CD8-positive, alpha-beta T cell (primary cell): ENCODE measurements at places on chromosomes 12 and 14.

DNA sequence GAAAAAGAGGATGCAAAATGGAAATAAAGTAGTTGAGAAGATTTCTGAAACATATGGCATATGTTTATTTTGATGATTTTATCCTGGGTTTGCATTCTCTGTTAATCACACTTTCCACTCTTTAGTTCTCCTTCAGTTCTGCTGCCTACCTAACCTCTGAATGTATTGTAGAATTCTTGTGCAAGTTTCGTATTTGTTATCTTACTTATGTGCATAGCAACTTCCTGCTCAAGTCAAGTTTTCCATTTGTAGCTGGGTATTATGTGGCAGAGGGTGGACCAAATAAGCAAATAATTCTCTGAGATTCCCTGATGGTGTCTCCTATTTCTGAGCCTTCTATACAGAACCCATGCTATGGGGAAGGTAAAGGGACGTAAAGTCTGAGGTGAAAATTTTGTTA lies 381.6 kb downstream of the FOXG1 start:
- DNase-seq = no peak

- no peak for DNase-seq
Measured at GRCh38 chr12:103160622-103161021, 203.1 kb downstream of the ASCL1 start.

DNA sequence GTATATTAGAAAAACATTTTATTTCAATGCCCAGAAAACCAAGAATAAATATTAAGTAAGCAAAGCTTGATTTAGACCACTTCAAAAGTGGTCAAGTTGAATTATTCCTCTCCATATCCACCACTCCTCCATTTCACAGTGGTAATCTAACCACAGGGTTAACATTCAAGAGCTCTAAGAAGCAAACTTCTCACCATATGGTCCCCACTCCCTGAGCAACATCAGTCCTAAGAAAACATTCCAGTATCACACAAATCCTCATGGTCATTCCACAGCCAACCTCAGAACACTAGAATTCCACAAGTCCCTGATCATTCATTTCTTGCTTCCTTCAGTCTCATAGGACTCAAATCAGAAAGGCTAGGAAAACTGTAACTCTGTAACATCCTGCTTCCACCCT lies 47.9 kb downstream of the ST8SIA1 start:
- no peak for DNase-seq

DNA sequence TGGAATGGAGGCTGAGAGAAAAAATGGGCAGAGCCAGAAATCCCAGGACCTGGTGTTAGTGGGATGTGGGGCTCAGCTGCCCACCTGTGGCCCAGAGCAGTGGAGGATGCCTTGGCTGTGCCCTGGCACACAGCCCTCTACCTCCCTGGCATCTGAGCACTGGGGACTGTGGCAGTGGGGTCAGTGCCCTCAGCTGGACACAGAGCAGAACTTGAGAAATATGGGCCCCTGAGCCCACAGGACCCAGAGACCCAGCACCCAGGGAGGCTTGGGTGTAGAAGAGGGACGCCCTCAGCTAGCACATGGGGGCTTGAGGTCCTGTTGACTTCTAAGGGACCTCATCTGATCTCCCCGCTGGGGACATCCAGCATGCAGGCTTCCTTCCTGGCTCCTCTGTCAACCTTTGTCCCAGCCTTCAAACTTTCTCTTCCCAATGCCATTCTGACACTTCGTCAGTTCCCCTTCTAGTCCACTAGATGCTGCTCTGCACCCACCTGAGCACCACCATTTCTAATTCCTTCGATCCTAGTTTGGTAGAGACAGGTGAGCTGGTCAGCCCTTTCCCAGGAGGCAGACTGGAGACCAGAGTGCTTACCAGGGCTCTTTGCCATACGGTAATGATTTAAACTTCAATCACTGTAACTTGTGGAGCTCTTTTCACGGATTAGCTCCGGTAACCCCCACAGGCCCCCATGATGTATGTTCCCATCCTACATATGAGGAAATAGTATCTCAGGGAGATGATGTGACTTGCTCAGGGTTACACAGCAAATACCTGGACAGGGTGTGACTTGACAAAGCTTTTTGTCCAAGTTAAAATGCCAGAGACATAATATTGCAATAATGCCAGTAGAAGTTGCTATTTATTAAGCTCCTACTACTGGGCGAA lies 143.7 kb downstream of the ASCL4 start:
- peak; percentile 12 for DNase-seq

GRCh38 chr12:87163122-87163521 lies 866.1 kb downstream of the C12orf50 start:
- DNase-seq = no peak

GRCh38 chr12:3931206-3931605 lies 58.0 kb upstream of the PARP11 start:
- DNase-seq = no peak

- DNase-seq = peak; percentile 58
Measured at GRCh38 chr12:113086249-113087164, 30.0 kb downstream of the DTX1 start.

DNA sequence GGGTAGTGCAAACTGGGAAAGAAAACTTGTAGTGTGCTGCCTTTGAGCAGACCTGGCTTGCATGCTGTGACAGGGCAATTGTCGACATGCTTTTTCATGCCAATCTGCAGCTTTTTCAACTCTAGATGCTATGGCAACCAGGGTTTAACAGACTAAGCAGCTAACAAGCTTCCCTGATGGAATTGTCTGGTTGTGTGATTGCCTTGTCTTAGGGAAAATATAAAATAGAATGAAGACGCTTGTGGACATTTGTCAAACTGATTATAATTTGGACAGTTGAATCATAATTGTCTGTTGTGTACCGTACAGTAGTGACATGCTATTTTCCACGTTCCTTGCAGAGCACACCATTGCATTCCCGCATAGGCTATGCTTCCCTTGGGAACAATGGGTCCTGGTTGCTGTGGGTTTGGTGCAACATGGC lies 113.0 kb downstream of the FOXG1 start:
- DNase-seq = no peak

GRCh38 chr14:57652769-57653168 lies 159.1 kb upstream of the CCDC198 start:
- no peak for DNase-seq

GRCh38 chr12:25327321-25327720 lies 76.6 kb upstream of the KRAS start:
- DNase-seq = no peak

GRCh38 chr14:50533241-50533705 lies 904 bp upstream of the MAP4K5 start:
- no peak for DNase-seq

DNA sequence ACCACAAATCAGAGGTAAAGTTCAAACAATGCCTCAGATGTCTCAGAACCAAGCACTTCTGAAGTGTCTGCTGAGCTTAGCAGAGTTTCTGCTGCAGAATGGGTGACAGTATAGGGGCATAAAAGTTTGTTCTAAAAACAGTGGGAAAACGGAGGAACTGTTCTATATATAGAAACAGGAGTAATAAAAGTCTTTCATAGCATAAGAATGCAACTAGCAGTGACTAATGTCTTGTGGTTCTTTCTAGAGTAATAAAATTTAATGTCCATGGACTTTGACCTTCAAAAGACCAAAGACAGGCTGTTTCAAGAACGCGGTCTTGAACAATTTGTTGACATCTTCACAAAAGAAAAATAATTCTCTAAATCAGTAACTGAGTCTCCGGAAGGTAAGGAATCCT lies 107.5 kb upstream of the FAR2 start:
- no peak for DNase-seq

DNA sequence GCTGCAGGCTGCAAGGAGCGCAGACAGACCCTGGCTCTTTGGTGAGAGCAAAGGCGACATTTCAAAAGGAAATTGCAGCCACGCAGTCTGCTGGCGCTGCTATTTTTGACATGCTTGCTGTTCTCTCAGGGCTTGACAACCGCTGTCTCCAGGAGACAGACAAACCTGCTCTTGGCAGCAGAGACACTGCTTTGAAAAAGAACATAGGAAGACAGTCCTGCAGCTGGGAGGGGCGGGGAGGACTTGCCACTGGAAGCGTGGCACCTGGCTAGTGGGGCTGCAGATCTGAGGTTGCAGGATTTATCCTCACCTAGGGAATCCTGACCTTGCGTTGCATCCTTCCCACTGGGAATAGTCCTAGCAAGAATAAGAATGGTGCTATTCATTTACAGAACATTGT lies 91.8 kb upstream of the KCNA1 start:
- no peak for DNase-seq

DNA sequence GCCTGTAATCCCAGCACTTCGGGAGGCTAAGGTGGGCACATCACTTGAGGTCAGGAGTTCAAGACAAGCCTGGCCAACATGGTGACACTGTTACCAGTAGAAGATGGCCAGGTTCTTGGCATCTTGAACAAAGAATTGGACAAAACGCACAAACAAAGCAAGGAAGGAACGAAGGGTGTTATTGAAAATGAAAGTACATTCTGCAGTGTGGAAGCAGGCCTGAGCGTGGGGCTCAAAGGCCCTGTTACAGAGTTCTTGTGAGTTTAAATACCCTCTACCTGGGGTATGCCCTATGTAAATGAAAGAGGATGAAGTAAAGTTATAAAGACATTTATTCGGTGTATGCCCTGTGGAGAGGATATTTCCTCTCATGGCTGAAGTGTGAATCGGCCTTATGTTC lies 20.8 kb upstream of the CDK17 start:
- DNase-seq = peak; percentile 45

DNA sequence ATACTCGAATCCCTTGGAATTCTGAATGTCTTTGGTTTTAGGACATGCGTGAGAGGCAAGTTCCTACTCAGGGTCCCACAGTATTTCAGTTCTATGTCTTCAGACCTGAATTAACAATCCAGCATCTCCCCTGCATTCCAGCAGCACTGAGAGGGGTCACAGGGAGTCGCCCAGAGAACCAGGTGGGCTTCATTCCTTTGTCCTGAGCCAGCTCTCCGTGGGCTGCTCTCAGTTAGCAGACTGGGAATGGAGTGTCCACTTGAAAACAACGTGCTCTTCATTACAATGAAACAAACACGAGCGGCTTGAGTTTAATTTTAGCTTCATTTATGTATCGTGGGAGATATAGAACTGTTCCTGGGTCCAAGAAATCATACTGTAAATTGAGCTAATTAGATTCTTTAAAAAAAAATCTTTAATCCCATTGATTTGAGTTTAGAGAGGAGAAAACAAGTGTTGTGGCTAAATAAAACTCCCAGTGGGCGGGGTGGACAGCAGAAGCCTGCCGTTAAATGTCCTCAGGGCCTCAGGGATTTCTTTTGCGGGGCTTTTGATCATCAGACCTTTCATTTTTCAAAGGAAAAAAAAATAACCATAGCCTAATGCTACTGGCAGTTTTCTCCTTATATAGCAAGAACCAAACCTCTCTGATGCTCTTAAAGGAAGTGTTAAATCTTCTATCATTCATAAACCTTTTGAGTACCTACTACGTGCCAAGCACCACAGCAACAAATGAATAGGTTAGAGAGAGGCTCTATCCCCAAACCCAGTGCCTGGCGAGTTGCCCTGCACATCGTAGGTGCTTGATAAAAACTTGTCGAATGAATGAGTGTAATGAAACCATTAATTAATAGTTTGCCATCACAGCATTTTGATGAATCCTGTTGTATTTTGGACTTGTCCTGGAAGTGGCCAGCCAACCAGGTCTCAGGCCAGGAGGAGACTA lies 140.4 kb downstream of the CHST11 start:
- no peak for DNase-seq

GRCh38 chr12:66196806-66197205 lies 7.8 kb downstream of the IRAK3 start:
- no peak for DNase-seq

DNA sequence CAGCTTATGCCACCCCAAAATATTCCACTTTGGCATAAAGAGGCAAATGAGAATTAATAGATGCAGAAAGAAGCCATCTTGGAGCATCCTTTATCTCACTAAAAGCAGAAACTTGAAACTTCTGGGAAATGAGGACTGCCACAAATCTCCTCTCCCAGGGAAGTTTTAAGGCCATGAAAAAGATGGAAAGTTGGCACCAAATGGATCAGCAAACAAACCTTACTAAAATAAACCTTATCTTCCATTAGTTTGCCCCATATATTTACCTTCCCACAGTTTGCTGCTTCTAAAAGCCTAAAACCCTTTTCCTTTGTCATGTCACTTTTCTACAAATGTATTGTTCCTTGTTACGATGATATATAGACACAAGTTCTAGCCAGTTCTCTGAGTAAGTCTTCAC lies 340.0 kb upstream of the USP15 start:
- no peak for DNase-seq

- no peak for DNase-seq
Measured at GRCh38 chr14:57559576-57559975, 65.9 kb upstream of the CCDC198 start.

DNA sequence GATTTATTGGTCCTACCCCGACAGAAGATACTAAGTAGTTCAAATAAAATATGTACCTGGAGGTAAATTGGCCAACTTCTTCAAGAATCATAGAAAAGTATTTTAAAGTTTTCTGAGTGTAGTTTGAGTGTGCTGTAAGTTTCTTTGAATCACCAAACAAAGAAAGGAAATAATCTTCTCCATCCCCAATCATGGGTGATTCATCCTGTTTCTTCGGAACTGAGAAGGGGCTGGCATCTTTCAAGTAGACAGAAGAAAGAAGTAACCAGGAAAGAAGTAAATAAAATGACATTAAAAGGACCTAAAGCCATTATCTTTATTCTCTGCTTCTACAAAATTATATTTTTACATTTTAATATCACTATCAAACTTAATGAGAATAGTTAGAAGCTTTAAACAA lies 6.8 kb downstream of the LMNTD1 start:
- no peak for DNase-seq

GRCh38 chr14:38522724-38523123 lies 266.8 kb upstream of the CLEC14A start:
- DNase-seq = no peak

DNA sequence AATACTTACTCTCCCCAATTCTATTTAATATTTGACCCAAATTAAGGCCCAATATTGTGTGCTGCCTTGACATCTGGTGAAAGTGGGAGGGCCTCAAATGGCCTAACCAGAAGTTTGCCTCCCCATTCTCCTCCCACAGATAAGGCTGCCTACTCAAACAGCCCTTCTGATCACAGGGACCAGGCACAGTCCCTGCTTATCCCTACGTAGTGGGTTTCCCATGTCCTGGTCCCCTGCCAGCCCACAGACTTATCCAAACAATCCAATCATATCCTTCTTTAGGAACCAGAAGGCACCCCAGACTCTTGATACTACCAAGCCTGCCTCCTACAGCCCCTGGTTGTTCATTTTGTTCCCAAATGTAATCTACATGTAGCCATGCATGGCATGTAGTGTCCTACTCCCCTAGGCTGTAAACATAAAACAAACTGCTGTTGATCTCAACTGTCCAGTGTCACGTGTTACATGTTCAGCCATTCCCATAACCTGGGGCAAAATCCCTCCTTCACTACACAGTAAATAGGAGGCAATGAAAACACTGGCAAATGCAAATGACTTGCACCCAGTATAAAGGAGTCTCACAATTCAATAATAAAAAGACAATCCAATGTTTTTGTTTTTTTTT lies 49.3 kb downstream of the EEA1 start:
- DNase-seq = no peak

GRCh38 chr12:90489141-90489540 lies 465.8 kb downstream of the CCER1 start:
- no peak for DNase-seq

DNA sequence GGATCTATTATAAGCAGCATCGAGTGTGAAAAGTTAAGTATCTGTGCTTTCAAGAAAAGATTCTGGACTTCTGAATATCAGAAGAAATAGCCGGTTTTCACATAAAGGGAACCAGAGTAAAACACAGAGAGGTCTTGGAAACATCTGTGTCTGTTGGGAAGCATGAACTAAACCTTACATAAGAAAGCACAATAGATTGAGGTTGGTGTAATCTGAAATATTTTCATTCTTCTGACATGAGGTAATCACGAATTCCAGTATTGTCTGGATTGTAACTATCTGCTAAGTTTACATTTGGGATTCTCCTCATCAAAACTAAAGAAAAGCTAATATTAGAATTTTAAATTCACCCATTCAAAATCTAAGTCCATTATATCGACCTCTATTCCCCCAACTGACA lies 161.3 kb downstream of the CPNE8 start:
- no peak for DNase-seq
